GM19239 (cell line): ENCODE measurements at places on chromosomes 7 and 10.
A peak's percentile ranks its signal among the peaks of the same experiment; 100 is the strongest.

DNA sequence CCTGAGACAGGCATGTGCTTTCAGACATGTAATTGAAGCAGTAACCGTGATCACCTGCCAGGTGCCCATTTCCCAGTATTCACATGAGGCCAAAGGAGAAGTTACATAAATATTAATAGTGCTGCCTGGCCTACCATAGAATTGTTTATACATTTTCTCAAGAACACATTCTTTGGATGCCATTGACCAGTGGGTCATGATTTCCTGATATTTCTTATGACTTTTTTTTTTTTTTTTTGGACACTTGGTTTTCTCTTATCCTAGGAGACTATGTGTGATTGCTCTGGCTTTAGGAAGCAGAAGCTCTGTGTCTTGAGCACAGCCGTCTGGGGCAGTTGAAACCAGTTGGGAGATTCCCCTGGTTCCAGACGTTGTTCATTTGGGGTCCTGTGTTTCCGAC, 143.9 kb upstream of the NPS start:
- DNase-seq = no peak

DNA sequence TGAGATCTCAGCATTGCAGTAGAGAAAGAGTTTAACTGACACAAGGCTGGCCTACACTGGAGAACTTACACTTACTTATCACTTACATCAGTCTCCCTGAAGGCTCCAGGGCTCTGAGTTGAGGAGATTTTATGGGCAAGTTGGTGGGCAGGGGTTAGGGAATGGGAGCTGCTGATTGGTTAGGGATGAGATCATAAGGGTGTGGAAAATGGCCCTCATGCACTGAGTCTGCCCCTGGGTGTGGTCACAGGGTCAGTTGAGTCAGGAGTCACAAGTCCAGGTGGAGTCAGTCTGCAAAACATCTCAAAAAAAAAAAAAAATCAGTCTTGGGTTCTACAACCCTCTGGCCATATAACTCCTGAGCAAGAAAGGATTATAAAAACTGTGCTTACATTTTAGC, 60.5 kb downstream of the PPP1R17 start:
- DNase-seq = no peak

- DNase-seq = no peak
Observed at GRCh38 chr7:119408596-119408995, 864.4 kb upstream of the KCND2 start.

GRCh38 chr7:113004726-113005454, 81.7 kb downstream of the GPR85 start:
- no peak for DNase-seq

- DNase-seq = no peak
Observed at GRCh38 chr7:38673795-38674194, 42.6 kb upstream of the AMPH start.

DNA sequence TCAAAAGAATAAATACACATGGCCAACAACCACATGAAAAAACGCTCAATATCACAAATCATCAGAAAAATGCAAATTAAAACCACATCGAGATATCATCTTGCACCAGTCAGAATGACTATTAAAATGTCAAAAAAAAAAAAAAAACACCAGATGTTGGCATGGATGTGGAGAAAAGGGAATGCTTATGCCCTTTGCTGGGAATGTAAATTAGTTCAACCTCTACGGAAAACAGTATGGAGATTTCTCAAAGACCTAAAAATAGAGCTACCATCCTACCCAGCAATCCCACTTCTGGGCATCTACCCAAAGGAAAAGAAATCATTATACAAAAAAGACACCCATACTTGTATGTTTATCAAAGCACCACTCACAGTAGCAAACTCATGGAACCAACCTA, 45.0 kb upstream of the DIP2C start:
- no peak for DNase-seq

DNA sequence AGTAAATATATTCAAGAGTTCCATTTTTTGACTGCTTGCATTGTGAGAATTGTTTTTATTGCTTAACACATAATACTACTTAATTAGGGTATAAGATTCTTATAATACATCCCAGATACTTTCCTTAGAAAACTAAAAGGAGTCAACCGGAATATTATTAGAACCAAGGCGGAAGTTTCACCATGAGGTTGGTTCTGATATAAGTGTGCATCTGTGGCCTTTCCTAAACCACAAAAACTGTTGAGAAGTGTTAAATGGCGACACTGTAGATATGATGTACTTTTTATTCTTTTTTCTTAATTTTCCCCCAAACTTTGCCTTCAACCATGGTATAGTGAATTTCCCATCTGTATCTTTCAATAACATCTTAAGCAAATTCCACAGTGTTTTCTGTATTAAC, 32.3 kb upstream of the INHBA start:
- no peak for DNase-seq

GRCh38 chr7:142883571-142884285, 1.8 kb downstream of the TRPV6 start:
- DNase-seq = no peak

DNA sequence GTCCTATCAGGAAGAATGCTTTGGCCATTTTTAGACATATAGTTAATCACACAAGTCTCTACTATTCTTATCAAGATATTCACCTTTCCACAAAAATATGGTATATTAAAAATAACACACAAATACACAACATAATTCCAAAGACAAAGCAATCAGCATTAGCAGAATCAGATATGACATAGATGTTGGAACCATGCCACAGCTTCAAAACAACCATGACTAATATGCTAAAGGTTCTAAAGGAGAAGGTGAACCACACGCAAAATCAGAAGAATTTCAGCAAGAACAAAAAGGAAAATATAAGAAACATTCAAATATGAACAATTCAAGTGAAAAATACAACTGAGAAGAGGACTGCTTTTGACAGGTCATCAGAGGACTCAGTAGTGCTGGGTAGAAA, 670.2 kb upstream of the SORCS1 start:
- DNase-seq = no peak

GRCh38 chr10:5844345-5845055, 31.3 kb upstream of the GDI2 start:
- DNase-seq = no peak

DNA sequence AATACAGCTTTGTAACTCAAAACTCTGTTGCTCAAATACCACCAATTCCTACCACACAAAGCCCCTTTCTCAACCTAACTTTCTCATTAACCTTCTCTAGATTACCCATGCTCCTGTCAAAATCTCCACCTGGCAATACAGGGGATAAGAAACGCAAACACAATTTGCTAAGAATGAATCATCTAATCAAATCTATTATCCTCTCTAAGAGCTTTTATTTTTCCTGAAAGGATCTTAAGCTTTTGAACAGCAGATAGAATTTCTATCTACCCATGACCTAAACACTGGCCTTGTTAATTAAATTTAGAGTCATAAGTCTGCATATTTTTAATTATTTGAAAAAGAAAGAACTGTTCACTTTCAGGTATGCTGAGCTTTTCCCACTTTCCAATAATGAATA, 98.3 kb downstream of the HBP1 start:
- no peak for DNase-seq

DNA sequence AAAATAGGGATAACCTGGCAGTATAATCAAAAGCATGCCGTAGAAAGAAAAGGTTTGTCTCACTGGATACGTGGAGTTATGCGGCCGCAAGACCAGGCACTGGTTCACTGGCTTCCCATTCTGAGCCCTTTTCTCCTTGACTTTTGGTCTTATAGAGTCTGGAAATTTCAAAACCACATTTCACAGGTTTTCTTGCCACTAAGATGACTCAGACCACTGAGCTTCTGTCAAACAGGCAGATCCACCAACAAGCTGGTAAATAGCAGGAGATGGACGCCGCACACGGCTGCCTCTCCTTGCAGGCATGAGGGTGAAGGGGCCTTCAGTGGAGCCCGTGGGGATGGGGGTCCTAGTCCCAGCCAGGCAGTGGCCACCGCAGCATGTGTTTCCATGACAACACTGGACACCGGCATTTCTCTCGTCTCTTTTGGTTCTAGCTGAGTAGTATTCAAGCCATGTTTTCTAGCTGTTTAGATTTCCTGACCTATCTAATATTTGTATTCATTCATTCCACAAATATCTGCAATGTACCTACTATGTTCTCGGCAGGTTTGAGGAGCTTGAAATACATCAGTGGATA, 55.5 kb downstream of the KLF6 start:
- no peak for DNase-seq

GRCh38 chr7:132941428-132941827, 140.5 kb downstream of the CHCHD3 start:
- no peak for DNase-seq

- DNase-seq = no peak
Observed at GRCh38 chr7:143013893-143014292, 13.0 kb downstream of the OR9A2 start.

DNA sequence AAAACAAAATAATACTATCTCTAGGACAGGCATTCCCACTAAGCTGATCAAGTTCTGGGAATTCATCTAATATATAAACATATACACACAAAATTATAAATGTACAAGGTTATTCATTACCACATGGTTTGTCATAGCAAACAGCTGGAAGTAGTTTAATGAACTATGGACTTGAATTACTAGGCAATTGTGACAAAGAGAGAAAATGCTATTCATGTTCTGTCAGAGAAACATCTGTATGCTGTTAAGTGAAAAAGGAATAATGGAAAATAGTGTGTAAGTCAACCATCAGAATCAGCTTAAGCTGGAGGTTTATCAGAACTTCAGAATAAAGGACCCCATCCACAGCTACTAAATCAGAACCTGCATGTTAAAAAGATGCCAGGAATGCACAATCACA, 2.8 kb downstream of the ZNF248 start:
- DNase-seq = no peak

GRCh38 chr7:2433713-2434550, 30.5 kb downstream of the CHST12 start:
- DNase-seq = no peak

- no peak for DNase-seq
Observed at GRCh38 chr10:93245147-93245546, 171.5 kb downstream of the CYP26A1 start.

- DNase-seq = no peak
Observed at GRCh38 chr7:158847451-158847866, 8.9 kb upstream of the DYNC2I1 start.

GRCh38 chr10:132375795-132376297, 21.2 kb upstream of the PWWP2B start:
- no peak for DNase-seq

DNA sequence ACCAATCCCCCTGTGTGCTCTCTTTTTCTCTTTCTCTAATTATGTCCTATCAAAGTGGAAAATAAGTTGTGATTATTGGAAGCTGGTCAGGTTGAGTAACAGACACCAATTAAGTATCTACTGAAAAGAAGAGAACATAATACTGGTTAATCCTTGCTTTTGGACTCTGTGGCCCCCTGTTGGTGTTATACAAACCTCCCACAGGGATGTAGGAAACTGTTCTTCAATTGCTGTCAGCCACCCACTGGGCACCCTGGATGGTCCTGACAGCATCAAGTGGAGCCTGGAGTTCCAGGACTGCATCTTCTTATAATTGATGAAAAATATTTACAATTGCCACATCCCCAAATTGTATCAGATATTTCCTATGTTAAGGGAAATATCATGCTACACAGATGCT, 939.7 kb downstream of the KCNMA1 start:
- no peak for DNase-seq

DNA sequence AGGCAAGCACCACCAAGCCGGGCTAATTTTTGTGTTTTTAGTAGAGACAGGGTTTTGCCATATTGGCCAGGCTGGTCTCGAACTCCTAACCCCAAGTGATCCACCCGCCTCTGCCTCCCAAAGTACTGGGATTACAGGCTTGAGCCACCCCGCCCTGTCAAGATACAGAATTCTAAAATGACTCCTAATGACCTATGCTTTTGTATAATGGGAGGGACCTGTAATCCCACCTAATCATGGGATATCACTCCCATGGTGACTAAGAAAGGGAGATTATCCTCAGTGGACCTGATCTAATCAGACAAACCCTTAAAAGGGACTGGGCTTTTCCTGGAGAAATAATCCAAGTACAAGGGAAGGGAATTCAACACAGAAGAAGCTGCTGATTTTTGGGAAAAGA, 28.8 kb downstream of the SAMD8 start:
- no peak for DNase-seq

DNA sequence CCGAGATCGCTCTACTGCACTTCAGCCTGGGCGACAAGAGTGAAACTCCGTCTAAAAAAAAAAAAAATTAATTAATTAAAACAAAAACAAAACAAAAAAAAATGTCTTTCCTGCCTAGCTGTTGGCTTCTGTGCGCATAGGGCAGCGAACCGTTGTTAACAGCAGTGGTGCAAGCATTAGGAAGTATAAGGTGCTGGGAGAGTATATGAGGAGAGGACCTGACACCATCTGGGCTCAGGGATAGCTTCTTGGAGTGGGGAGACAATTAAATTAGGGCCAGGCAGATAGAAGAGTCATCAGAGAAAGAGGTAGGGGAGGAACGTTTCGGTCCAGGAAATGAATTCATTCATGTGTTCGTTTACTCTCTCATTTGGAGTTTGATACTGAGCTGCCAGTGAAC, 46.2 kb upstream of the EZH2 start:
- DNase-seq = no peak

- DNase-seq = no peak
Observed at GRCh38 chr10:109737009-109737408, 186.3 kb downstream of the XPNPEP1 start.

GRCh38 chr7:23350466-23350865, 51.3 kb downstream of the MALSU1 start:
- DNase-seq = no peak

- no peak for DNase-seq
Observed at GRCh38 chr7:151682831-151683614, 163.3 kb upstream of the RHEB start.

DNA sequence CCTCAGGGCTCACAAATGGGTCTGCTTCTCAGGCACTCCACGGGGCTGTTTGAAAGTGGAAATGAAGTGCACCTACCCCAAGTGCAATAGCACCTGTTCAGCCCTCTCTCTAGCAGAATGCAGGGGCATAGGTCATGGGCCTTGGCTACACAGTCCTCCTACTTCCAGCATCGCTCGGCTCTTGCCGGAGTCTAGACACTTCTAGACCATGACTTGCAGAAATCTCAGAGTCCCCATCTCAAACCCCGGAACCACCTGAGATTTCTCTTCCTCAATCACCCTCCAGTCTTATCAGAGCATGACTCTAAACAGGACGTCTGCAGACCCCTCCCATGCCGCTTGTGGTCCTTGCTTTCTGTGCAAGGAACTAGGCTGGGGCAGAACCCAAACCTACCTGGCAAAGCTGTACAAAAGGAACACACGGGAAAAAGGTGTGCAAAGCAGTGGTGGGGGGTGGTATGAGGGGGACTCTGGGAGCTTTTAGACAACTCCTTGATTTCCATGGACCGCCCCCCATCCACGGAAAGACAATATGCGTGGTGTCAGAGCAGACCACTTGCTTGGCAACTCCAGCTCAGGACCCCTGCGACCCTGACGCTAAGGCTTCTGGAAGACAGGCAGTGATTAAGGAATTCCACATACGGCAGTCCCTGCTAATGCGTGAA, 13.8 kb downstream of the TMEM273 start:
- DNase-seq = no peak

- DNase-seq = no peak
Observed at GRCh38 chr10:8910314-8910713, 855.8 kb downstream of the GATA3 start.

- peak; percentile 10 for DNase-seq
Observed at GRCh38 chr10:4514445-4515108, 311.4 kb upstream of the AKR1E2 start.

- no peak for DNase-seq
Observed at GRCh38 chr10:94858005-94858404, 80.5 kb upstream of the CYP2C9 start.

- no peak for DNase-seq
Observed at GRCh38 chr10:92381543-92381954, 90.6 kb downstream of the MARCHF5 start.
